ENCODE measurements at places on chromosomes 1 and 21. TPM values are rescaled to one million over a fixed set of nuclear protein-coding genes. Genes with fewer than 3 reads are reported as not detected.
A peak's percentile ranks its signal among the peaks of the same experiment; 100 is the strongest.

The PAPPA2 gene
- total RNA-seq: 21.5 TPM

The OR10Z1 gene
- total RNA-seq: not detected

GRCh38 chr21:45826676-45827301 lies 154.8 kb upstream of the COL6A1 start:
- no peaks in the 10 kb centered on the region for H3K4me1 ChIP-seq
- no peak for DNase-seq
- H3K27ac ChIP-seq: no peak overlapping the region
- H3K4me3 ChIP-seq: no peak overlapping the region
- H3K36me3 ChIP-seq: no peaks in the 10 kb centered on the region

DNA sequence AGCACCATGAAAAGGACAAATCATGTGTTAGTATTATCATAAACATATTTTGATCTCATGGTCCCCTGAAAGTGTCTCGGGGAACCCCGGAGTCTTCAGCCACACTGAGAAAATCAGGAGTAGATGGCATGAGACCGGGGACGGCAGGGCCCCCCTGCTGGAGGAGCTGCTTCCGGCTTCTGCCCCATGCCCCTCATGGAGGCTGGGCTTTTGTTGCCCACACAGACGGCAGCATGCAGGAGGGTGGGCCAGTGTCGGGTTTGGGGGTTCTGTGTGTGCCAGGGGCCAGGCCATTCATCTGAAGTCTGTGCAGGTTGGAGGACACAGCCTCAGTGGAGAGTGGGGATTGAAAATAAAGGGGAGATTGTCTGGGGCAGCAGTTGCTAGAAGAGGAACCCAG lies 75.1 kb upstream of the CD34 start:
- no peak overlapping the region for H3K4me3 ChIP-seq
- H3K27me3 ChIP-seq: no peaks in the 10 kb centered on the region
- H3K36me3 ChIP-seq: no peaks in the 10 kb centered on the region
- DNase-seq: no peak
- no peaks in the 10 kb centered on the region for H3K4me1 ChIP-seq

The TACSTD2 gene
- total RNA-seq: 3.0 TPM

DNA sequence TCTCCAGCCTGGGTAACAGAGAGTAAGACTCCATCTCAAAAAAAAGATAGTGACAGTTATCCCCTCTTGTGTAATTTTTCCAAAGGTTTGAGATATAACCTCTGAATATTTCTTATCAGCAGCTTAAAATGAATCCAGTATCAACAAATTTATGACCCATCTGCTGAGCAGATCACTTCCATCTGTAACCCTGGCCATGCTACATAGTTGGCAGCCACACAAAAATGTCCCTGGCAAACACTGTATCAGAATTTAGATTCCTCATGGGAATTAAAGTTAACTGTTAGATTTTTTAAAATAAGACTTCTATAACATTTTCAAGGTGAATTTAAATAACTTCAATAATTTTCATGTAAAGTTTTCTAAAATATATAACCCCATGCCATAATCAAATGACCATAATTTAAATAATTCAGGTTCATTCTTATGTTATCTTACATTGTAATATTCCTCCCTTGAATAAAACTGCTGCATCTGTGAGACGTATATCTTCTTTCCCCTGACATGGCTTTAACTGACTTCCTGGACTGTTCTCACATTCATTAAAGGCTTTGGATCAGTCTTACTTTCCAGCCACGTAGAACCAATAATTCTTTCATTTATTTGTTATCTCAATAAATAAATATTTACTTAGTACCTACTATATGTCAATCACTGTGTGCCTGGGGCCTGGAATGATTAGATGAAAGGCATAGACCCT lies 5.3 kb upstream of the PRPF38B start:
- peaks cover 5% of the 10 kb centered on the region for H3K27me3 ChIP-seq
- H3K4me3 ChIP-seq: no peak overlapping the region
- no peaks in the 10 kb centered on the region for H3K4me1 ChIP-seq

The HAO2 gene
- not detected for total RNA-seq

DNA sequence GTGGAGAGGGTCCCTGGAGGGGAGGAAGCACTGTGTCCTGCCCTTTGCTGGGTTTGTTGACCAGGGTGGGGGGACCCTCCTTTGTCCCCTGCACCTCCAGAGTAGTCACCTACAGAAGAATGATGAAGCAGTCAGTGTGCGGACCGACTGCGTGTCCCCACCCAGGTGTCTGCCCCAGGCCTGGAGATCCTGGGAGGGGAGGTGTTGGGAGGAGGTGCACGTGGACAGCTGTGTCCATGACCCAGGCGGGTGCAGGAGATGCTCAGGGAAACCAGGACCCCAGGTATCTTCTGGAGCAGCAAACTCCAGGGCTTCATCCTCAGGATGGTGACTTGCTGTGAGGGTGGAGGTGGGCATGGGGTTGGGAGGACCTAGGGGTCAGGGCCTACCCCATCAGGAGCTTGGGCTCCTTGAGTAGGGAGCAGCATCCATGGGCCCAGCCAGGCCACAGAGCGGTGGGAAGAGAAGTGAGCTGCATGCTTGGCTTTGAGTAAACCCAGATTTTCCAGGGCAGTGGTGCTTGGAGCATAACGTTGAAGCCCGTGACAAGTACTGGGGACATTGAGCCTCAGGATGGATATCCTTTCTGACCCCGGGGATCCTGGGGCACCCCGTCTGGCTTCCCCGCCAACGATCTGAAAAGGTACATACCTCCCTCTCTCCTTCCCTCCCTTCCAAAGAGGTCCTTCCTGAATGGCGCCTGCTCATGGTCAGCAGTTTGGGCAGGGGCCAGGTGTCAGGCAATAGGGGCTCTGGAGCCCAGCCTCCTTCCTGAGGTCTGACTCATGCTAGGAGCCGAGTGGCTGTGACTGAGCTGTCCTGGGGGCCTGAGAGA lies 13.7 kb downstream of the ACTRT2 start:
- no peaks in the 10 kb centered on the region for H3K36me3 ChIP-seq
- DNase-seq: no peak
- H3K4me3 ChIP-seq: no peak overlapping the region

The MAP10 gene
- 2.5 TPM for total RNA-seq

- H3K27ac ChIP-seq: no peak overlapping the region
- H3K4me1 ChIP-seq: peaks cover 3% of the 10 kb centered on the region
- H3K36me3 ChIP-seq: peaks cover 8% of the 10 kb centered on the region
- H3K27me3 ChIP-seq: no peaks in the 10 kb centered on the region
These were observed 92.1 kb upstream of the ARTN start for GRCh38 chr1:43841321-43842174.

GRCh38 chr1:86147755-86148154 lies 8.8 kb downstream of the COL24A1 start:
- H3K4me1 ChIP-seq: peaks cover 9% of the 10 kb centered on the region
- no peak overlapping the region for H3K27ac ChIP-seq
- no peak for DNase-seq

DNA sequence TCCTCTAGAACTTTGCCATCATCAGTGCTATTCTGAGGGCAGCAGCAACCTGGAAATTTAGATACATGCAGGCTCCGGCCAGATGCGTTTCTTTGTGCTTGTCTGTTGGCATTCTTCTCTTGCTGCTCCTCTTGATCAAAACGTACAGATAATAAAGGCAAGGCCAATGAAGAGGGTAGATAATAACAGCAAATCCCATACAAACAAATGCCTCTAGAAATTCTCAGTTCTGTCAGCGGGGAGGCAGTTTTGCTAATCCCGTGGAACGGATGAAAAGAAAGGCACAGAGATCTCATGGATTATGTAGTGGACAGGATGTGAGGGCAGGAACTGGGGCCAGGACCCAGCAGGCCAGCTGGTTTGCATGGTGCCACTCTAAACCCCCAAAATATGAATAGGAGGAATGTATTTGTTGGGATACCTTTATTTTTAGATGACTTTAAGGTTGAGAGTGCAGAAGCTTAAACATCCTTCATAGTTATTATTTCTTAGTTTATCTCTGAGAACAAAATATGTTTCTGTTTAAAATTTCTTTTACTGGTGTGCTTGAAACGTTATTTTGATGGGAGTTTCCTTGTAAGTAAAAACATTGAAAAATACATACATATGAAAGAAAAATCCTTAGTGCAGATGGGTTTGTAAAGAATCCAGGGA lies 1.5 kb downstream of the ITSN1 start:
- H3K4me3 ChIP-seq: peak overlapping the region; percentile 86
- no peaks in the 10 kb centered on the region for H3K27me3 ChIP-seq
- H3K27ac ChIP-seq: peak overlapping the region; percentile 62
- H3K36me3 ChIP-seq: no peaks in the 10 kb centered on the region
- peaks cover 9% of the 10 kb centered on the region for H3K4me1 ChIP-seq

DNA sequence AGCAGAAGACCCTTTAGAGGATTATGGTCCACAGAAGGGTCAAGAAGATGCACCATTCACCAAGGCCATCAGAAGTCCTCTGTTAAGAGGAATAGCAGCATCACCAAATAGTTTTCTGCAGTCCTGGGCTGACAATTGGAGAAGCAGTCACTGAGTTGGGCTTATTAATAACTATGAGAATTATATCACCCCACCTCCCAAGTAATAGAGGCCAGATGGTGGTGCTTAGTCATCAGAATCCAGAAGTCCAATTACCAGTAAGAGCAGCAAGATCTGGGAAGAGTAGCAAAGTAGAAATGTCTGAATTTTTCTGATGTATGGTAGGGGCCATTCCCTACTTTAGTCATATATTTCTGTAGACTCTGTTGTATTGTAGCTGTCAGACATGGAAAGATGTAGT lies 6.1 kb upstream of the PSMA5 start:
- no peaks in the 10 kb centered on the region for H3K36me3 ChIP-seq
- no peak for DNase-seq
- H3K4me1 ChIP-seq: no peaks in the 10 kb centered on the region
- H3K27me3 ChIP-seq: no peaks in the 10 kb centered on the region
- no peak overlapping the region for H3K4me3 ChIP-seq

- no peak overlapping the region for H3K4me3 ChIP-seq
- H3K27me3 ChIP-seq: peaks cover 2% of the 10 kb centered on the region
- no peaks in the 10 kb centered on the region for H3K4me1 ChIP-seq
- no peak overlapping the region for H3K27ac ChIP-seq
These were observed 53.7 kb downstream of the PAX7 start for GRCh38 chr1:18684303-18684702.

GRCh38 chr21:40714536-40714935 lies 132.4 kb downstream of the DSCAM start:
- no peaks in the 10 kb centered on the region for H3K27me3 ChIP-seq
- H3K4me3 ChIP-seq: no peak overlapping the region
- H3K27ac ChIP-seq: no peak overlapping the region
- no peaks in the 10 kb centered on the region for H3K4me1 ChIP-seq
- no peak for DNase-seq

The INAVA gene
- 10.3 TPM for total RNA-seq

DNA sequence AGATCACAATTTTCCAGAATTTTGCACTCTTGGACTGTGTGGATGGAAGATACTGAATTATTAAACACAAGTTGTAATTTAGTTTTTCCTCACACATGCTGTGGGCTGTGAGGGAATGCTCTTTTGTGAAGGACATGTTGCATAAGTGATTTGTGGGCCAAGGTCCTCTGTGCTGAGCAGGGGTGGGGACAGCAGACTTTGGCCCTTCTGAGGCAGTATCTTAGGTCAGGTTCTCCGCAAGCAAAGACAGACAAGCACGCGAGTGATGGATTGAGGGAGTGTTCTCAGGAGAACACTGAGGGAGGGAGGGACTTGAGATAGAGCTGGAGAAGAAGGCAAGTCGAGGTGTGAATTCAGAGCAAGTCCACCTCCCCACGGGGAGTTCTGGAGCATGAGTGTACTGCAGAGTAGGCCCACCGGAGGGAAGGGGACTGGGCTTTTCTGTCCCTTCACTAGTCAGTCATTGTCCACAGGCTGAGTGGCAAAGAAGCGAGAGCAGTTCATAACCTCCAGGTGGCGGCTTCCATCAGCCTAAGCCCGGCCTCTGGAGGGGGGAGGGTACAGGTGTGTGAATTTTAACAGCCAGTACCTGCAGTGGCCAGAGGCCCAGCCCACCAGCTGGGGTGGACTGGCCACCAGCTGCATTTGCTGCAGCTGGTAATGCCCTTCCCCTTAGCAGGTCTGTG lies 19.1 kb upstream of the CD101 start:
- no peak for DNase-seq
- H3K27me3 ChIP-seq: no peaks in the 10 kb centered on the region
- no peak overlapping the region for H3K27ac ChIP-seq

- no peaks in the 10 kb centered on the region for H3K4me1 ChIP-seq
- H3K4me3 ChIP-seq: no peak overlapping the region
- no peak overlapping the region for H3K27ac ChIP-seq
These were observed 37.0 kb downstream of the COL6A1 start for GRCh38 chr21:46018615-46019014.

- no peak overlapping the region for H3K4me3 ChIP-seq
- no peaks in the 10 kb centered on the region for H3K27me3 ChIP-seq
- no peak for DNase-seq
These were observed 26.5 kb upstream of the PEF1 start for GRCh38 chr1:31671147-31671546.

GRCh38 chr1:46406881-46407608 lies 12.9 kb downstream of the FAAH start:
- no peaks in the 10 kb centered on the region for H3K36me3 ChIP-seq
- DNase-seq: no peak
- H3K4me1 ChIP-seq: peaks cover 10% of the 10 kb centered on the region
- no peaks in the 10 kb centered on the region for H3K27me3 ChIP-seq
- H3K27ac ChIP-seq: no peak overlapping the region

The RYR2 gene
- 0.19 TPM for total RNA-seq

The S100A12 gene
- not detected for total RNA-seq

- no peak for DNase-seq
- no peak overlapping the region for H3K27ac ChIP-seq
- H3K36me3 ChIP-seq: no peaks in the 10 kb centered on the region
- H3K4me3 ChIP-seq: no peak overlapping the region
- no peaks in the 10 kb centered on the region for H3K27me3 ChIP-seq
These were observed 24.4 kb downstream of the DIO1 start for GRCh38 chr1:53918343-53918742.

DNA sequence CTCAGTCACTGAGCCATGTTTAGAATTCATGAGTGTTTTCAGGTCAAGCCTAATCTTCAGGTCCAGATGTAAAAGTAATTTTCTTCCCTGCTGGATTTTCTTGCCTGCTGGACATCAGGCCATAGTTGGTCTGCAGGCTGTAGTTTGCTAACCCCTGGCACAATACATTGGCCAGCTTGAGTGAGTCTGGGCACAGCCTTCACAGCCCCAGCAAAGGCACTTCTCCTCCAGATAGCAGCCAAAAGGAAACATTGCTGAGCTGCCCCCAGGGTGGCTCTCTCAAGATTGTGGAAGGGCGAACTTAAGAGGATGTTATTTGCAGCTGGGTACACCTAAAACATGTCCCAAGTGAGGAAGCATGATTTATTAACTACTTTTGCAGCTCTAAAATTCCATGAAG lies 126.8 kb downstream of the PIK3R3 start:
- no peak overlapping the region for H3K27ac ChIP-seq
- no peak overlapping the region for H3K4me3 ChIP-seq
- DNase-seq: no peak
- peaks cover 22% of the 10 kb centered on the region for H3K36me3 ChIP-seq
- no peaks in the 10 kb centered on the region for H3K4me1 ChIP-seq

The SYCP1 gene
- total RNA-seq: not detected

The PTGS2 gene
- 2.5 TPM for total RNA-seq

The MPL gene
- not detected for total RNA-seq

The MIER1 gene
- total RNA-seq: 31.5 TPM

GRCh38 chr1:181108304-181108867 lies 19.9 kb downstream of the IER5 start:
- no peak overlapping the region for H3K27ac ChIP-seq
- DNase-seq: no peak
- H3K4me1 ChIP-seq: peaks cover 40% of the 10 kb centered on the region
- no peaks in the 10 kb centered on the region for H3K36me3 ChIP-seq
